Activated CD4-positive, alpha-beta T cell treated with anti-CD3 and anti-CD28 coated beads, Interleukin-2, Interleukin-6, amounts not matched to agents 100 ng/mL and 50 ng/mL, durations not matched to agents 16 hours and 8 hours (primary cell): ENCODE measurements at places on chromosomes 2 and 18.

- DNase-seq, result no peak
Observed at GRCh38 chr18:74489676-74490075, 6.5 kb upstream of the CNDP2 start.

DNA sequence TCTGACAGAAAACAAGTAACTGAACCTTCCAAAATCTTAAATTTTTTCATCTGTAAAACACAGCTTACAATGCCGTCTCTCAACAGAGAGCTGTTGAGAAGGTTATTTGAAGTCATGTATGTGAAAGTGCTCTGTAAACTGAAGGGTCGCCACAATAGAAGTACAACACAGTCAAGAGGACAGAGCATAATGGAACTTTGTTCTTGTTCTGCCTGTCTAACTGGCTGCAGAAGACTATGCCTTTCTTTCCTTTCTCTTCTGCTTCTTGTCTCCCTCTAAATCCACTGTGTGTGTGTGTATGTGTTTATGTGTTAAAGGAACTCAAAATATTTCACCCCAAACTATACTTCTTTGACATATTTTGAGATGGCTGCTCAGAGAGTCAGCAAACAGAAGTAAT lies 365.8 kb upstream of the RND3 start:
- DNase-seq, result no peak

DNA sequence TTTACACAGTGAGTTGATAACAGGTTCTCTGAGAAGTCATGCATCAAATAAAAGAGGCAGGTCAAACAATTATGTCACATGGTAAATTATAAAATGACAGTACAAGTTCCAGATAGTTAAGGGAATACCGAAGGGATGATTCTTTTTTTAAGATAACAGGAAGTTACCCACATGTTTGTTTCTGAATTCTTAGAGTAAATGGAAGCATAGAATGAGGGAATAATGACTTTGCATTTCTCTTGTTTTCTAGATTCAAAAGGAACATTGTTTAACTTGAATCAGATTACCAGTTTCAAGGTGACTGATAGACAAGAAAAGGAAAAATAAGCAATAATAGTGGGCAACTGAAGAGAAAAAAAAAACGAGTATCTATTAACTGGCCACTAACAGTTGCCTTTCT lies 124.5 kb downstream of the MIB1 start:
- DNase-seq, result no peak

GRCh38 chr2:61398413-61398812 lies 72.5 kb downstream of the USP34 start:
- no peak for DNase-seq

DNA sequence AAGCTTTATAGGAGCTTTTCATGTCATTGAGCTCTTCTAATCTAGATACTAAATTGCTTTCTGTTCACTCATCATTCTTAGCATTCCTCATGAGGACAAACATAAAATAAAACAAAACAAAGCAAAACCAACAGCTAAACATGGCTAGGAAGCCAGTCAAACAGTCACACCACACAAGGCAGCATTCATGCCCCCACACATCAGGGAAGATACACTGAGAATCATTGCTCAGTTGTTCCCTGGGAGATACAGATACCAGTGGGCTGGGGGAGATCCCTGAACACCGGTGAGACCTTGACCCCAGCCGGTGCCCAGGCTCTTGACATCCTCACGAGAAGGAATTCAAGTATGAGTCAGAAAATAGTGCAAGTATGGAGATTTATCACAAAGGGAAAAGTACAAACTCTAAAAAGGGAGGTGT lies 177.9 kb upstream of the ARL4C start:
- DNase-seq, result no peak

DNA sequence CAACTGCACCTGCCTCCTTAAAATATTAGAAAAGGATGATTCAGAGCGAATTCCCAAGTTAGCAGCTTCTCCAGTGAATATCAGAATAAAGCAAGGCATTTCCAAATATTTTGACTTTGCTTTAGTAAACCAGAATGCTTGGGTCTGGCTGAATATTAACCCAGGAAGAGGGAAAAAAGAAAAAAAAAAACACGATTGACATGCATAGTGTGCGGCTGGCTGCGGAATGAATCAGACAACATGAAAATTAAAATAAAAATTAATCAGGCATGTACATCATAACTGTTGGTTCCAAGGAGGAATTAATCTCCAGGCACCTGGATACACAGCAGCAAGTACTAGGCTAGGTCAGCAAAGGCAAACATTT lies 105.8 kb upstream of the NCKAP5 start:
- no peak for DNase-seq

DNA sequence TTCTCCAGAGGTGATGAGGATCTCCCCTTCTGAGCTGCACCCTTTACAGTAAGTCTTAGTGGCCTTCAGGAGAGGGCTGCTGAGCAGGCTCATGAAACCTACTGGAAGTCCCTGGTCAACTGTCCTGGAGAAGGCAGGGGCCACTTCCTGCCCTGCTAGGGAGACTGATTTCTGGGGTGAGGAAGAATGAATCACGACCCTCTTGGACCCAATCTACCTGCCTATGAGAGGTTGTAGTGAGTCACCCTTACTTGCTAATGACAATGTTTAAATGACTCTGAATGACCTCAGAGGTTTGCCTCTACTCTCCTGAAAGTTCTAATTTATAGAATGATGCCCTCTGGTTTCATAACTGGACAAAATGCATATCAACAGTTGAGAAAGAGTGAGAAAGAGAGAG lies 79.4 kb upstream of the FAM136A start:
- no peak for DNase-seq

DNA sequence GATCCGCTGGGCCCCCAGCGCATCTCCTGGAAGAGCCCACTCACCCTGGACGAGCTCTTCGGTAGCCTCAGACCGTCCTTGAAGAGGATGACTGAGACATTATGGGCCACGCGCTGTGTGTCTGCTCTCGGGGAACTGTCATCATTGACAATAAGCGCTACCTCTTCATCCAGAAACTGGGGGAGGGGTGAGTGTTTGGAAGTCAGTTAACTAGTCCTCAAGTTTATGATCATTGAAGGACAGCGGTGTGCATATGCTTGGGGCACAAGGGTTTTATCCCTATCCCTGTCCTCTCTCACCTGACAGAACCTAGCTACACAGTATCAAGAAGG lies 586 bp downstream of the STK16 start:
- DNase-seq, result peak; percentile 42

- DNase-seq, result no peak
Observed at GRCh38 chr18:11570769-11571412, 38.5 kb upstream of the SLC35G4 start.

GRCh38 chr18:59907660-59908059 lies 7.9 kb downstream of the PMAIP1 start:
- no peak for DNase-seq

DNA sequence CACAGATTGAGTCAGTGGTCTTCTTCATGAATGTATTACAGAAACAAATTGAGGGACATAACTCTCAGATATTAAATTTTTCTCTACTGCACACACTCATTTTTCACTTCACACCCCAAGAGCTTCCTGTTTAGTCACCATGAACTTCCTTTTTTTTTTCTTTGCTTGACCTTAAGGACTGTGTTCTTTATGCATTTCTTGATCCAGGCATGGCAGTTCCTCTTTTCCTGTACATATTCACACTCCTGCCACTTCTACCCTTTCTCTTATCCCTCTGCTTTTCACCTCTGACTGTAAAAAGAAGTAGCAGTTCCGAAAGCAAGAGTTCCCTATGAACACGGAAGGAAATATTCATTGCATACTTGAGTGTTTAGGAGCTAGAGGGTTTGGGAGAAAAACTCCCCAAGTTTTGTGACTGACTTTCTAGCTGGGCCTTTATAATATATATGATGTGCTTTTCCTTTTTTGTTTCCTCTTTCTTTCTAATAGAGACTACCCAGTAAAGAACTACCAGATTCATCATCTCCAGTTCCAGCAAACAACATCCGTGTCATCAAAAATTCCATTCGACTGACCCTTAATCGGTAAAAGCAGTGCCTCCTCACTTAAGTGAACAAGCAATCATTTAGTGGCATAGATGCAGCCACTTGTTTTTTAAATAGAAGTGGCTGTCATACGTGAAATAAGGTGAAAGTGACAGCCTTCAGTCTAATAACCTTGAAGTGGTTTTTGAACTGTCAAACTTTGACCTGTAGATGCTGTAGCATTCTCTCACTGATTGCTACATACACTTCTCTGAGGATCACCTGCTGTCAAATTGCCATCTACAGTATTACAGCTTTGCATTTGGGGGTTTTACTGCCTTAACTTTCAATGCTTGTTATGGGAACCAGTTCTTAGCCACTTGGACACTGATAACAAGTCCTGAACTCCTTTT lies 40.8 kb downstream of the PAPOLG start:
- peak; percentile 18 for DNase-seq

DNA sequence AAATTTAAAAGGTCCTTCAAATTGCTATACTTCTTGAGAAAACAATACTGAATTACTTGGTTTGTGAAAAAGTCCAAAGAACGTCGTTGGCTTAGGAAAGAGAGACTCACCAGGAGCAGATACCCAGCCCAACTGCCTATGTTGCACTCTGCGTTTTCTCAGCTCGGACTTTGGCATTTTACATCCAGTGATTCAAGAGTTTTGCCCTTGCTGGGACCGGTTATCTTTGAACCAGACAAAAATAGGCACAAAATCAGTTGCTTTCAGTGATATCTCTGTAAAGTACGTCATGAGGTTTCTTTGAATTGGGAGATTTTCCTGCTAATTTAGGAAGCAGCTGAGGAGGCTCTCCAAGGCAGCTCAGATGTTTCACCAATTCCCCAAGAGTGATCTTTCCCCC lies 29.3 kb downstream of the FHOD3 start:
- no peak for DNase-seq

GRCh38 chr2:30400151-30400954 lies 46.7 kb upstream of the LCLAT1 start:
- no peak for DNase-seq

GRCh38 chr2:234285541-234285940 lies 211.3 kb downstream of the ARL4C start:
- no peak for DNase-seq

- no peak for DNase-seq
Observed at GRCh38 chr2:27378809-27379290, 1.7 kb downstream of the ZNF513 start.

- no peak for DNase-seq
Observed at GRCh38 chr2:122100346-122100745, 344.9 kb downstream of the TSN start.
